ENCODE measurements at places on chromosomes 6 and 20.

- DNase-seq = no peak
Observed at GRCh38 chr6:128065072-128065471, 164.2 kb upstream of the THEMIS start.

GRCh38 chr20:12875510-12875909 is 133.3 kb upstream of the SPTLC3 start:
- DNase-seq = no peak

- DNase-seq = no peak
Observed at GRCh38 chr6:159941286-159942113, 27.4 kb upstream of the IGF2R start.

DNA sequence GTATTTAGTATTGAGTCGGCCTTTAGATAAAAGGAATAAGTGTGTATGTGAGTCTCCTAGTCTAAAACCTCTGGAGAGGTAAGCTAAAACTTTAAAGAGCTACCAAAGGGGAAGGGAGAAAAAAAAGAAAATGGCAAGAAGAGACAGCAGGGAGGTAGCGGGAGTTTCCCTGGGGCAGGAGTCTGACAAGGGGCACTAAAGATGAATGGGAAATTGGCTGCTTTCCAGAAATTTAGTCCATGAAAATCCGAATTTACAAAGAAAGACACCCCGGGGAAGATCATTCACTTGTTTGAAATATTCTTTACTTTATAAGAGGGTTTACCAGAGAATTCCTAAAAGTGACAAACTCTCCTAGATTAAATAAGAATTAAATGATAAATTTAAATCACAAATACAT is 19.3 kb downstream of the RMND1 start:
- no peak for DNase-seq

GRCh38 chr20:23167431-23167830 is 81.3 kb upstream of the CD93 start:
- no peak for DNase-seq

Measured in stimulated activated CD4-positive, alpha-beta T cell treated with anti-CD3 and anti-CD28 coated beads, Interleukin-1b, Interleukin-23, amount 100 ng/mL, for 1 hour (primary cell).